ENCODE measurements at places on chromosomes 11 and 22.

DNA sequence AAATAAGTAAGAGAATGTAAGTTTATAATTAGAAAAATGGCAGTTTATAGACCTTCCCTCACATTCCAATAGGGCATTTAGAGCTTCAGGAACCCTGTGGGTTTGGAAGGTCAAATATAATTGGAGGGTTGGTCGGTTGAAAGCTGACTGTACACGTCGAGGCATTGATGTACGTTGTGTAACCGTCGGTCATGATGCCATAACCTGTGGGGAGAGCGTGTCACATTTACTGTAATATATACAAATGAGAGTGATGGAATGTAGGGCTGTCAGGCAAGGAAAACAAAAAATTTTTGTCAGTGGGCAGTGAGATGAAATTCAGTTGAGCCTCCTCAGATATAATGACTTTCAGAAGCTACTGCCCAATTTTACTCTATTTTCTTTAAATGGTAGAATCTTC, 88.5 kb downstream of the ARL14EP start:
- DNase-seq: no peak

- peak; percentile 67 for DNase-seq
Observed at GRCh38 chr11:86041975-86042378, 26.9 kb downstream of the PICALM start.

DNA sequence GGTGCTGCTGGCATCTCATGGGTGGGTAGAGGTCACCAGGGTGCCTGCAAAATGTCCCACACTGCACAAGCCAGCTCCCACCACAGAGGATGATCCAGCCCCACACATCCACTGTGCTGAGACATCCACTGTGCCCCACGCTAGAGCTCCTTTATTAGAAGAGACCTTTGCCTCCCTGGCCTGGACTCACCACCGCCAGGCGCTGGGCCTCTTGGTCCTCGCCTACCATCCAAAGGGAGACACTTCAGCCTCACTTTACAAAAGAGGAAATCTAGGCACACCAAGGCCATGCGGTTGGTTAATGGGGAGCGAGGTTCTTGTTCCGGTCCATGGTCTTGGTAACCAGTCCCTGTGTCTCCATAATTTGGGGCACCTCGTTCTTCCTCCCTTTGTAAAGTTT, 3.4 kb upstream of the ANO1 start:
- no peak for DNase-seq

- no peak for DNase-seq
Observed at GRCh38 chr11:12585861-12586260, 88.4 kb upstream of the TEAD1 start.

DNA sequence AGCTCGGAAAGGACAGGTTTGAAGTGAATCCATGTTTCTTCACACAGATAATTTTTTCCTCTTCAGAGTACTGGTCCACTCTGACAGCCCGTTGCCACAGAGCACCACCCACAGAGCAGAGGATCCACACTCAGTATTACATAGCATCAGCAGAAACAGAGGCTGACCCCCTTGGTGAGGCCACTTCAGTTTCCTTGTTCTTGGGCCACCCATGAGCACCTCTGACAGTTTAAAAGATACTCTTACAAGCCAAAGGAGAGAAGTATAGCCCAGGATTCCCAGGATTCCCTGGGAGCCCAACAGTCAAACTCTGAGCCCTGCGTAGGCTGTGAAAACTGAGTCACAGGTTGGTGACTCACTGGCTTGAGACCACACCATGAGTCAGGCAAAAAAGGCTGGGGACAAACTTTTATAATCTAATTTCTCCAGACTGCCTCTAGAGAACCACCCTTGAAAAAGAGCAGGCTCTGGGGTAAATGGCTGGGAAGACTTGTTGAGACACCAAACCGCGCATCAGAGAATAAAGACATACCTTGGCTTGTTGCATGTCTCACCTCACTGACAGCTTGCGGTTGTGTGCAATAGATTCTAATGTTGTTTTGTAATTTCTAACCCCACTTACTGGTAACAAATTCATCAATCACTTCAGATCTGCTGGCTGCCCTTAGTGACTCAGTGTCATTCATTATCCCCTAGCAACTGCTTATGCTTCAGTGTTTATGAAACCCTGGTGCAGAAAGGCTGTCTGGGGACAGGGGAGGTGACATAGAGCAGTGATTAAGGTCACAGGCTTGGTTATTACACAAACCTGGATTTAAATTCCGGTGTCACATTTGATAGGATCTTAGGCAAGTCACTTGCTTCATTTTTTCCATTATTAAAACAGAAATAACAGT, 56.9 kb upstream of the PRSS23 start:
- DNase-seq: no peak

- DNase-seq: no peak
Observed at GRCh38 chr11:19040051-19040450, 20.5 kb downstream of the MRGPRX2 start.

DNA sequence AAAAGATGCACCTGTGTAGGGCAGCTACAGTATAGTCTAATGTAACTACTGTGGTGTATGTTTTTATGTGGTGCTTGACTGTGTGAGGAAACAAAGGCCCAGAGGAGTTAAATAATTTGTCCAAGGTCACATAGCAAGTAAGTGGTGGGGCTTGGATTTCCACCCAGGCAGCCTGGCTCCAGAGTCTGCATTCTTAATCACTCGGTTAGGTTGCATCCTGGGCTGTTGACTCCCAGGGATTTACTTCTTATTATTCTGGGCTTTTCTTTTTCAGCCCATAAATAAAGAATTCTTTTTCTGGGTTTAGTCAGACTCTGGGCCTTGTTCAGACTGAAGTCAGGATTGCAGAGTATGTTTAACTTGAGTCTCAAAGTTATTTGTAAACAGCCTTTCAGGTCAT, 82.1 kb downstream of the ARHGAP42 start:
- no peak for DNase-seq

DNA sequence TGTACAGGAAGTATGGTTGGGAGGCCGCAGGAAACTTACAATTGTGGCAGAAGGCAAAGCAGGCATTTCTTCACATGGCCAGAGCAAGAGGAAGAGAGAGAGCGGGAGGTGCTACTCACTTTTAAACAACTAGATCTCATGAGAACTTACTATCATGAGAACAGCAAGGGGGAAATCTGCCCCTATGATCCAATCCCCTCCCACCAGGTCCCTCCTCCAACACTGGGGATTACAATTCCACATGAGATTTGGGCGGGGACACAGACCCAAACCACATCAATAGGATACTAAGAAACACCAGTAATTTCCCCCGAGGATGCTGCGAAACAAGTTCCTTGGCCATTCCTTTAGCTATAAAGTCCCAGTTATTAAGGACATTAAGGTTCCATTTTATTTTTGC, 94.1 kb upstream of the SC5D start:
- no peak for DNase-seq

- DNase-seq: no peak
Observed at GRCh38 chr11:2793701-2794045, 91.9 kb downstream of the CDKN1C start.
